Left lung (tissue), 14 donors: ENCODE measurements at places on chromosomes 7 and 10. TPM values are rescaled to one million over a fixed set of nuclear protein-coding genes. Genes with fewer than 3 reads are reported as not detected.

- DNase-seq, result no peak
These were observed 117.6 kb upstream of the PDLIM1 start for GRCh38 chr10:95408148-95408960.

DNA sequence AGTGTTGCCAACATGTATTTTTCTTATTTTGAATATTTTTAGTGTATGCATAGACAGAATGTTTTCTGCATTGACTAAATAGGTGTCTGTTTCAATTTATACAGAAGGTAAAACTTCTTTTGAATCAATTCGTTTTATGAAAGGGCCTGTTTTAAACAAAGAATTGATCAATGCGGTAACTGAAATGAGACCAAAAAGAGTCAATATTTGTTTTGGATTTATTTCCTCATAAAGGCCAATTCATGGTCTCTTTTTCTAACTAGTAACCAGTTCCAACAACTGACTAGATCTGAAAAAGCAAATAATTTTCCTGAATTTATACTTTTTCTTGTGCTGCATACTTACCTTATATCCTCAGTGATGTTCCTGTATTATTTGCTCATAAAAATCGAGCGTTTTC, 320.5 kb downstream of the DGKB start:
- DNase-seq, result no peak

- DNase-seq, result no peak
These were observed 296.0 kb upstream of the KIAA1217 start for GRCh38 chr10:23912884-23913404.

- DNase-seq, result no peak
These were observed 918.9 kb downstream of the GRID1 start for GRCh38 chr10:85447690-85448089.

DNA sequence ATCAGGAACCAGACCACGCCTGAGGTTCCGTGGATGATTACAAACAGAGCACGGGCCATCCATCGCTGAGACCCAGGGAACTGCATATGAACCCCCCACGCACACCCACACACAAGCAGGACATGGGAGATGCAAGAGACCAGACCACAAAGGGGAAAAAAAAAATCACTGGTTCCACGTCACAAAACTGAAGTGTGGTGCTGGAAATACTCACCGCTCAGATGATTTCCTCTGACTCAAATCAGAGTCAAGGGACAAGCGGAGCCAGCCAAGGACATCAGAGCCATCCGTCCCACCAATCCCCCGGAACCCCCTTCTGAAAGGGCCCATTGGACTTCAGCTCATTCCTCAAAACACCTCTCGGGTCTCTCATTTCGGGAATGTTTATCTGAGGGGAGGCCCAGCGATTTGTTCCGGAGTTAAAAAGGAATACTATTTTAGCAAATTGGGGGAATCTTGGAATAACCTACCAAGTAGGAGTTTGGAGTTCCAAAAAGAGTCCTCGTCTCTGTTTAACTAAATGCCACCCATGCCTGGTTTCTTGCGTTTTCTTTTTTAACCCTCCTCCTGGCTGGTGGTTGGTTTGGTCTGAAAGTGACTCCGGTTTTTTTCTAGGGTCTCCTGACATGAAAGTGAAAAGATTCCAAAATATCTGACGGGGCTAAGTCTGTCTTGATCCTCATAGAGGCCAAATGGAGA, 15.0 kb downstream of the SNX8 start:
- DNase-seq, result no peak

- DNase-seq, result peak; percentile 66
These were observed 56.4 kb upstream of the ECHDC3 start for GRCh38 chr10:11685787-11686218.

- DNase-seq, result no peak
These were observed 143.2 kb downstream of the SH3PXD2A start for GRCh38 chr10:103712146-103712545.

Gene MSMB
- total RNA-seq, result not detected
